ENCODE measurements at places on chromosomes 7 and 10.

GRCh38 chr10:80173466-80173865 is 31.9 kb downstream of the ANXA11 start:
- no peak for DNase-seq

GRCh38 chr10:98832738-98833137 is 386.0 kb upstream of the HPS1 start:
- no peak for DNase-seq

- DNase-seq, result no peak
Measured at GRCh38 chr7:19024261-19024660, 93.2 kb downstream of the TWIST1 start.

GRCh38 chr10:74153123-74153522 is 2.1 kb downstream of the ADK start:
- DNase-seq, result no peak

- no peak for DNase-seq
Measured at GRCh38 chr10:71776481-71776925, 3.2 kb upstream of the VSIR start.

GRCh38 chr10:117635826-117636225 is 93.3 kb downstream of the EMX2 start:
- no peak for DNase-seq

GRCh38 chr10:48194830-48195229 is 79.7 kb downstream of the FRMPD2 start:
- no peak for DNase-seq

GRCh38 chr10:102962951-102963755 is 45.1 kb downstream of the CNNM2 start:
- DNase-seq, result no peak

DNA sequence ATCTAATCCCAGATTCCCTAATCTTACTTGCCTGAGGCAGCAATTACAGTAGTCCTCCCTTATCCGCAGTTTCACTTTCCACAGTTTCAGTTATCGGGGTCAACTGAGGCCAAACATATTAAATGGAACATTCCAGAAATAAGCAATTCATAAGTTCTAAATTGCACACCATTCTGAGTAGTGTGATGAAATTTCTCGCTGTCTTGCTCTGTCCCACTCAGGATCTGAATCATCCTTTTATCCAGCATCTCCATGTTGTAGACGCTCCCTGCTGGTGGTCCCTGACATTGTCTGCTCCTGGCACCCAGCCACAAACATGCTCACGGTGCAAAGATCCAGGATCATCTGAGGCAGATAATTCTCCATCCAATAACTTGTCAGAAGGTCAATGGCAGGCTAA is 128.7 kb upstream of the CXCL12 start:
- no peak for DNase-seq

DNA sequence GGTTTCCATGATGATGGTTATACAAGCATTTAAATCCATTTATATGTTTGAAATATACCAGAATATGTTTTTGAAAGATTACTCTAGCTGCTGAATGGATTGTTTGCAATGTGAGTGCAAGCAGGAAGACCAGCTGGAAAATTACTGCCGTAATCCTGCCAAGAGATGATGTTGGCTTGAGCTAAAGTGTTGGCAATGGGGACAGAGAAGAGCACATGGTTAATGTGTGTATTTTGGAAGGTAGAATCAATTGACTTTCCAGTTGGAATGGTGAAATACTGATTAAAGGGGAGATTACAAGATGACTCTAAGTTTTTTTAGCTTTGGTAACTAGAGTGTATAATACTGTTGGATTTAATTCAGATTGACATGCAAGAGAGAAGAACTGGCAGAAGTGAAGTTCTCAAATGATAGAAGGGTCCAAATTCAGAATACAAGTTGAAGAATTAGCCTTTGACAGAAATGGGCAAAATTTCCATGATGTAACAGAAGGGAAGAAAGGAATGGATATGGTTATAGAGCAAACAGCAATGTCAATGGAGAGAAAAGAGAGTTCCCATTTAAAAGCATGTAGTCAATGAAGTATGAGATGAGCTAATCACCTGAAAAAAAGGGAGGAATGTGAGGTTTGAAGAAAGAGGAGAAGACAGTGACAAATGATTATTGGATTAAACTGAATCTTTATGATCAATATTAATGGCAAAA is 422.0 kb downstream of the CDC14C start:
- DNase-seq, result no peak

DNA sequence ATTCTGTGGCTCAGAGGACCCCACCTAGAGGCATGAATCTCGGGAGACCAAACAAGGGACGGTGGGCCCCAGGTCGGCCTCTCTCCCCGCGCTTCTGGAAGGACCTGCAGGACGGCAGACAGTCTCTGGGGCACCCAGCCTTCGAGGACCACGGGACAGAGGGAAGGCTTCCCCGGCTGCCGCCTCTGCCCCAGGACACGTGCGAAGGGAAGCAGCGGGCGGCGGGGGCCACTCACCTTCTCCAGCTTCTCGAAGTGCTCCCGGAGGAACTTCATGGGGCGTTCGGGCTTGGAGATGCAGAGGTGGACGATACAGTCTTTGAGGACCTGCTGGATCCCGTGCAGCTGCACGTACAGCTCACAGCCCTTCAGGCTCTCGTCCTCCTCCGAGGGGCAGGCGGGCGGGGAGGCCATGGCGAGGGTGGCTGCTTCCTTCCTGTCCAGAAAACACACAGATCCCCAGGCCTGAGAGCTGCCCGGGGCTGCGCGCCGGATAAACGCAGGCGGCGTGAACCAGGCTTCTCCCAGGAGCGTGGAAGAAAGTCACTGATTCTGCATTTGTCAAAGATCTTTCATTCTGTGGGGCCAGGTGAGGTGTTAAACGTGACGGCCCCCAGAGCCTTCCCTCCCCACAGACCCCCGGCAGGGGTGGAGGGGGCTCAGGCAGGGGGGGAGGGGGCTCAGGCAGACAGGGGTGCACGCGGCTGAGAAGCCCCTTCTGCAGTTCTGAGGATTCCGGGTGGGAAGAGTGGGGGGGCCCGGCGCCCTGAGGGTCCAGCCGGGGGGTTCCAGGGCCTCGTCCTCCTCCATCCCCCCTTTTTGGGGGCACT is 15.2 kb upstream of the DNAAF5 start:
- no peak for DNase-seq

DNA sequence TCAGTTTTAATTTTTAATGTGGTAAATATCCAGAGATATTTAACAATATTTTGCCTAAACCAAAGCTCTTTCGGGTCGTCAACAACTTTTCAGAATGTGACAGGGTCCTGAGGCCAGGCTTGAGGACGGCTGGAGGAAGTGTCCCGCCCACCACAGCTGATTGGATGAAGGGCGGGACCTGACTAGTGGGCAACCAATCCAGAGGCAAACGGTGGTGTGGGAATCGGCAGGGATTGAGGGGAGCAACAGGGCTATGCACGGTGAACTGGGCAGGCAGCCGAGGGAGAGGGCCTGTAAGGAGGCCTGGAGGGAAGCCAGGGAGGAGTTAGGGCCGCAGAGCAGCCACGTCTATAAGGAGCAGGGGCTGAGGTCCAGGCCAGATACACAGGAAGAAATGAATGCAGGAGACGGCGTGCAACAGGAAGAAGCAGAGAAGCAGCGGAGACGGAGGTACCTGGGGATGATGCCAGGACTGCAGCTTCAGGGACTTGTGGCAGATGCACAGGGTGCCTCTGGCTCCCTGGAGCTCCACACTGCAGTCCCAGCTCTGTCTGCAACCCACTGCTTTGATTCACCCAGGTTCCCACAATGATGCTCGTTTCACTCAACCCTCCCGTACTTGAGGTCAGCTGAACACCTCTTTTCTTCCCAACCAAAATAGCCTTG is 46.1 kb upstream of the ZMIZ1 start:
- DNase-seq, result no peak

GRCh38 chr7:9217204-9217603 is 783.8 kb downstream of the NXPH1 start:
- DNase-seq, result no peak

DNA sequence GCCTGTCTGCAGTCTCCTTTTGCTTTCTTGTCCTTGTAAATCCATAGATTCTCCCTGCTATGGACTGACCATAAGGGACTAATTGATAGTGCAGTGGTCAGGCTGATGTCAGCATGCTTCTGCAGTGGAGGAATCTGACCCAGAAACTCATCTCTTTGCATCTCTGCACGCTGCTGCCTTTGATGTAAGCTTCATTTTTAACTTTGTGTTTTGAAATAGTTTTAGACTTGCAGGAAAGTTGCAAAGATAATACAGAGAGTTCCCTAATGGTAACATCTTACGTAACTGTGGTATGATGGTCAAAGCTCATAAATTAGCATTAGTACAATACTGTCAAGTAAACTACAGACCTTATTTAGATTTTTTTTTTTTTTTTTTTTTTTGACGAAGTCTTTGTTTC is 89.6 kb downstream of the GALNT17 start:
- no peak for DNase-seq

- no peak for DNase-seq
Measured at GRCh38 chr7:46143421-46143820, 222.3 kb upstream of the IGFBP3 start.

- no peak for DNase-seq
Measured at GRCh38 chr7:152511736-152512135, 75.9 kb upstream of the KMT2C start.

DNA sequence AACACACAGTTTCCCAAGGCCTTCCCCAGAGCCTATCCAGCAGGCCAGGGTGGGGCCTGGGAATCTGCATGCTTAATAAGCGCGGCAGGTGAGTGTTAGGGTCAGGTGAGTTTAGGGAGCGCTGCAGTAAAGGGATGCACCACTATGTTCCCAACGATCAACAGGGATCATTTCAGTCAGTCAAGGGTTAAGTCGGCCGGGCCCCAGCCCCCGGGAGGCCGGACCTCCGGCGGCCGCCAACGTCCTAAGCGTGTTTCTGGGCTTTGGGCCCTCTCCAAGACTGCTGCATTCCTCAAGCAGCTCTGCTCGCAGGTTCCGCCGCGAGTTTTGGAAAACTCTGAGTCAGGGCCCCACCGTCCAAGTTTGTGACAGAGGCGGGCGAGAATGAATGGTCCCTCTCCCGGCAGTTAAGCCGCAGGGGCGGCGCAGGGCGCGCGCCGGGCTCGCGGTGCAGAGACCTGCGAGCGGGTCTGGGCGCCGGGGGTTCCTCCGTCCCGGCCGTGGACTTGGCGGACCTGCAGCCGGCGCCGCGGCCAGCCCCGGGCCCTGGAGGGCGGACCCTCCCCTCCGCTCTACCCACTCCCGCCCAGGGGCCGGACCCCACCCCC is 81.6 kb downstream of the ARHGAP22 start:
- DNase-seq, result no peak

- DNase-seq, result no peak
Measured at GRCh38 chr10:130020651-130021382, 56.7 kb upstream of the EBF3 start.

DNA sequence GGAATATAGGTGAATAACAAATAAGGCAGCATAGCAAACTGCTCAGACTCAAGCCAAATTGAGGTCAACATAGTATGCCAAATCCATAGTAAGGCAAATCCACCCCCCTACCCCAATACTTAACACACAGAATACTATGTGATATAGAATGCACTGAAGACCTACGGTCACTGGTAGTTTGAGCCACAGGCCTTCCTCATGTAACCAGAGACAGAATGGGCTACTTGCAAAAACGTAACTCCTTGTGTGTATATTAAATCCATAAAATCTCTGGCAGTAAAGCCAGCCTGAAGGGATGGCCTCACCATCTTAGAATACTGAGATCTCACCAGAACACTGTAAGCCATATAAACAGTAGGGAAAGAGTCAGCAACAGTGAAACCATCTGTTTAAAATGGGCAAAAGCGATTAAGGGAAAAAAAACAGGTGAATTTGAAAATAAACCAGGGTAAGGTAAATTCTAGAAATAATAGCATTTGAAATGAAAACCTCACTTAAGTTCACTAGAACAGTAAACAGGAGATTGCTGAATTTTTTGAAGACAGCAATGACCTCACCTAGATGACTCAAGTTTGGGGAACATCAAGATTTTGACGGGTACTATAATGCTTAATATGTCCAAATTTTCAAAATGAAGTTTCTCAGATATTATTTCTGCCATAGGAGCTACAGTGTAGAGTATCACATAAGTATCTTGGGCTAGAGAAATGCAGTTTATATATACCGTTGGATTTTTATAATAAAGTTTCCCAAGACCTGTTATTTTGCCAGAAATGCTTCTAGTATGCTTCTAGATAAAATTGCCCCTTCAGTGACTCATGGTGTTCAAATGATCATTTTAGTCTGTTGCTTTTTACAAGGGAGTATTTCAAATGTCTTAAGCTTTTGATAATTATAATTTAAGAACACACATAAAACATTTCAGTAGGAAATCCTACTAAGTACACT is 13.9 kb downstream of the HNRNPA2B1 start:
- no peak for DNase-seq

DNA sequence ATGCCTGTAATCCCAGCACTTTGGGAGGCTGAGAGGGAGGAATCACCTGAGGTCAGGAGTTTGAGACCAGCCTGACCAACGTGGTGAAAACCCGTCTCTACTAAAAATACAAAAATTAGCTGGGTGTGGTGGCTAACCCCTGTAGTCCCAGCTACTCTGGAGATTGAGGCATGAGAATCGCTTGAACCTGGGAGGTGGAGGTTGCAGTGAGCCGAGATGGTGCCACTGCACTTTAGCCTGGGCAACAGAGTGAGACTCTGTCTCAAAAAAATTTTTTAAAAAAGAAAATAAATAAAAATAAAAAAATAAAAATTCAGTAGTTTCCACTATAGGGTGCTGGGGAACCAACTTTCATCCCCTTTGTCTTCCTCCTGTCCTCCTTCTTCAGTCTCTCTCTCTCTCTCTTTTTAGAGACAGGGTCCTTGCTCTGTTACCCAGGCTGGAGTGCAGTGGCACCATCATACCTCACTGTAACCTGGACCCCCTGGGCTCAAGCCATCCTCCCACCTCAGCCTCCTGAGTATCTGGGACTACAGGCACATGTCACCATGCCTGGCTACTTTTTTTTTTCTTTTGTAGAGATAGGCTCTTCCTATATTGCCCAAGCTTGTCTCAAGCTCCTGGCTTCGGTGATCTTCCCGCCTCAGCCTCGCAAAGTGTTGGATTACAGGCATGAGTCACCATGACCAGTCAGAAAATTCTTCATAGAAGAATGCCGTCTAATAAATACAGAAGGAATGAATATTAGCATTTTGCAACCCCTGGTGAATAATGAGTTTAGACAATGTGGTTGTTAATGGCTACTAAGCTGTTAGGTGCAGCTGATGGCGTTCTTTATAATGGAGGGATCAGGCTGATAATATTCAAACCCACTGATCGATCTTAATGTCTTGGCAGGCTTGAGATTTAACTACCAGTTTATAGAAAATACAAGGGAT is 20.6 kb downstream of the RBM20 start:
- DNase-seq, result no peak

GRCh38 chr10:65719790-65720189 is 1206.0 kb upstream of the LRRTM3 start:
- DNase-seq, result no peak

- no peak for DNase-seq
Measured at GRCh38 chr10:78931321-78932053, 137.3 kb upstream of the ZMIZ1 start.
